Colonic mucosa (tissue), 4 donors: ENCODE measurements at places on chromosomes 3 and 15. TPM values are rescaled to one million over a fixed set of nuclear protein-coding genes. Genes with fewer than 3 reads are reported as not detected.

- peak within 1 kb of the TSS; percentile 75 for H3K4me3 ChIP-seq
- no peaks in the 10 kb centered on the region for H3K4me1 ChIP-seq
- H3K27ac ChIP-seq, result peak within 1 kb of the TSS; percentile 78
- DNase-seq, result peak; percentile 92
Observed at GRCh38 chr3:183252973-183253527, at the start of gene B3GNT5. Gene B3GNT5 (plus strand): TSS chr3:183253253. CDS start chr3:183269799, 16,546 bp downstream.

The SOX2 gene
- total RNA-seq, result 0.35 TPM

- no peaks in the 10 kb centered on the region for H3K36me3 ChIP-seq
- H3K4me3 ChIP-seq, result no peak overlapping the region
- no peak overlapping the region for H3K27ac ChIP-seq
- no peaks in the 10 kb centered on the region for H3K27me3 ChIP-seq
Observed at GRCh38 chr3:98903099-98903498, 1.6 kb upstream of the DCBLD2 start.

The SLC12A8 gene
- total RNA-seq, result 20.7 TPM

DNA sequence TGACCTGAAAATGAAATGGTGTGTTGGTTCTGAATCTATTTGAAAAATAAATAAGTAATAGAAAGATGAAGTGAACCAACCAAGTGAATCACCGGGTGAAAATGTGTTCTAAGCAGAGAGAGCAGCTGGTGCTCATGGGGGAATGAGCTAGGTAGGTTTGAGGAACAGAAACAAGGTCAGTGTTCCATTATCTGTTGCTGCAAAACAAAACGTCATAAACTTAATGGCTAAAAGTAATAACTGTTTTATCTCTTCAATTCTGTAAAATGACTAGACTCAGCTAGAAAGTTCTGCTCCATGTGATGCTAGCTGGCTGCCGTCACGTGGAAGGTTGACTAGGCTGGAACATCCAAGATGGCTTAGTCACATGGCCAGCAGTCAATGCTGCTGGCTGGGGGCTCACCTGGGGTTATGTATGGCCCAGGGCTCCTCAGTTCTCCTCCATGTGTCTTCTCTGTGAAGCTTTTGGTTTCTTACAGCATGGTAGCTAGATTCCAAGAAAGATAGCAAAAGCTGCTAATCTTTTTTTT is 13.3 kb upstream of the SH3BP5 start:
- H3K27ac ChIP-seq, result no peak overlapping the region
- no peaks in the 10 kb centered on the region for H3K27me3 ChIP-seq
- no peaks in the 10 kb centered on the region for H3K4me1 ChIP-seq
- H3K4me3 ChIP-seq, result no peak overlapping the region
- no peak for DNase-seq
- no peaks in the 10 kb centered on the region for H3K36me3 ChIP-seq

The EPB42 gene
- total RNA-seq, result not detected

GRCh38 chr3:50853936-50854335 is 179.2 kb downstream of the DOCK3 start:
- H3K27ac ChIP-seq, result no peak overlapping the region
- DNase-seq, result no peak

The ATP13A5 gene
- 0.05 TPM for total RNA-seq

DNA sequence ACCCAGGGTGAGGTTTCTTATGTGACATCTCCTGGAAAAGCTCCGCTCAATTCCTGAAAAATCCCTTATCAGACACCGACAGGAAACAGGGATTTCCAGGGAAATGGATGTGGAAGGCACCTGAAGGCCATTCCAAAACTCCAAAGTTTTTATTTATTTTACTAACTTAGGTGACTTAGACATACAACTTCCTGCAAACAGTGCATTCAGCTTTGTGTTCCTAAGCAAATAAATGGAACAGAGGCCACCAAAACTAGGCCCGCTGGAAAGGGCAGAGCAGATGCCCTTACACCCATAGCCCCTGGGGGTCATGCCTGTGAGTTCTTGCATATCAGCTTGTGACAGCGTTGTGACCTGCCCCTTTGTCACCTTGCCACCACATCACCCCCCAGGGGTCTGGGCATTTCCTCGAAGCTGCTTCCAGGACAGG is 239.4 kb downstream of the XXYLT1 start:
- no peaks in the 10 kb centered on the region for H3K4me1 ChIP-seq
- no peak overlapping the region for H3K4me3 ChIP-seq
- DNase-seq, result no peak
- no peaks in the 10 kb centered on the region for H3K27me3 ChIP-seq
- H3K36me3 ChIP-seq, result no peaks in the 10 kb centered on the region

The TMCO5A gene
- not detected for total RNA-seq

The P2RY1 gene
- total RNA-seq, result 27.8 TPM

The SLCO2A1 gene
- 26.3 TPM for total RNA-seq

DNA sequence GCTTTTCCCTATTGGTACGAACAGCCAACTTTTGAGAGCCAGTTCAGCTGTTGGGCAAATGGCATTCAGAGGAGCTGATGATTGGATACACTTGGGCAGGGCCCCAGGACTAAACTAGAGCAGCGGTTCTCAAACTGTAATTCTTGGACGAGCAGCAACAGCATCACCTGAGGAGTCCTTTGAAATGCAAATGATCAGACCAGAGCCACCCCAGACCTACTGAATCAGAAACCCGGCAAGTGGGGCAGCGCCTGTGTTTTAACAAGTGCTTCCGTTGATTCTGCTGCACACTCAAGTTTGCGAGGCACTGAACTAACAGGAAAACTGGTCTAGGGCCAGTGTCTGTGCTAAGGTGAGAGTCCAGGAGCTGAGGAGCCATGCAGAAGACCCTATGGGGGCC is 239.7 kb downstream of the UACA start:
- no peak for DNase-seq
- H3K4me1 ChIP-seq, result peaks cover 18% of the 10 kb centered on the region
- H3K27ac ChIP-seq, result no peak overlapping the region
- no peaks in the 10 kb centered on the region for H3K27me3 ChIP-seq
- H3K4me3 ChIP-seq, result no peak overlapping the region

DNA sequence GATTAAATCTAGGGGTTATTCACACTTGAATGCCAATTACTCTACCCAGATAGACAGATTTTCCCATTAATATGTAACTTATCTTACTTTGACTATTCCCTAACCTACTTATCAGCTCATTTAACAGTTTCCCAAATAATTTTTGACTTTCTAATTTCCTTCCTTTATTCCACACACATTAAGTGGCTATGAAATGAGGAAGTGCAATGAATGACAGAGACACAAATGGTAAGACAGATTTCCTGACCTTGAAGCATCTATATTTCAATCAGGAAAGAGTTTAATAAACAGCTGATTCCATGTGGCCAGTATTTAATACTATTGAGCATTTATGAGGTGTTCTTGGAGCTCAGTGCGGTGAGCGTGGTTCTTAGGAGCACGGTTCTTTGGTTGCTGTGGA is 78.8 kb downstream of the SLC7A14 start:
- no peak for DNase-seq
- H3K4me3 ChIP-seq, result no peak overlapping the region
- no peaks in the 10 kb centered on the region for H3K27me3 ChIP-seq
- H3K36me3 ChIP-seq, result no peaks in the 10 kb centered on the region
- H3K27ac ChIP-seq, result no peak overlapping the region
- H3K4me1 ChIP-seq, result no peaks in the 10 kb centered on the region

DNA sequence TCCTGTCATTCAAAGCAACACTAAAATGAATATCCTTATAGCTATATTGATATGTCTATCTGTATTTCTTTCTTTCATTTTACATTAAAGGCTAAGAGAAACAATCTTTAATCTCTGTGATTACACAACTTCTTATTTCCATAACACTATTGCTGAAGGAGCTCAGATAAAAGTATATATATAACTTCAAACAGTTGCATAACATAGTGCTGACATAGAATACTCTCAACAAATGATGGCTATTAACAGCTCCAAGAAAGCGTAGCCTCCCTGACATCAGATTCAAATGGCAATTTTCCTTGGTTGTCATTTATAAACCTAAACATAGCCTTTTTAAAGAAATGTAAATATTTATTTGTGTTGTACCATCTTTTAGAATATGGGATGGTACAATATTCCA is 116.6 kb upstream of the PTPRG start:
- no peak overlapping the region for H3K4me3 ChIP-seq
- no peaks in the 10 kb centered on the region for H3K27me3 ChIP-seq
- H3K36me3 ChIP-seq, result no peaks in the 10 kb centered on the region

DNA sequence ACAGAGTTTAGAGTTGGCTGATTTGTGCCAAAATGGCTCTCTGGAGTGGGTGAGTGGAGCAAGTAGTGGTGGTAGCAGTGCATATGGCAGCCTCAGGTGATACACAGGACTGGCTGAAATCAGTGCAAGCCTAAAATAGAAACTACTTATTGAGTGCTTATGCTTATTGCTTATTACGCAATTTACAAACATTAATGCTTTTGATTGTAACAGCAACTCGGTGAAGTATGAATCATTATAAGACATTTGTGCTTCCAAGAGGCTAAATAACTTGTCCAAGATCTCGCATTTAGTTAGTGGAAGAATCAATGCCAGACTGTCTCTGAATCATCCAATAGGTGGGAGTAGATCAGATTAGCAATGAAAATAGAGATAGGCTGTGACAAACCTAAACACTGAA is 353.8 kb downstream of the NAALADL2 start:
- H3K27me3 ChIP-seq, result no peaks in the 10 kb centered on the region
- no peak overlapping the region for H3K27ac ChIP-seq
- no peaks in the 10 kb centered on the region for H3K4me1 ChIP-seq
- no peak overlapping the region for H3K4me3 ChIP-seq

DNA sequence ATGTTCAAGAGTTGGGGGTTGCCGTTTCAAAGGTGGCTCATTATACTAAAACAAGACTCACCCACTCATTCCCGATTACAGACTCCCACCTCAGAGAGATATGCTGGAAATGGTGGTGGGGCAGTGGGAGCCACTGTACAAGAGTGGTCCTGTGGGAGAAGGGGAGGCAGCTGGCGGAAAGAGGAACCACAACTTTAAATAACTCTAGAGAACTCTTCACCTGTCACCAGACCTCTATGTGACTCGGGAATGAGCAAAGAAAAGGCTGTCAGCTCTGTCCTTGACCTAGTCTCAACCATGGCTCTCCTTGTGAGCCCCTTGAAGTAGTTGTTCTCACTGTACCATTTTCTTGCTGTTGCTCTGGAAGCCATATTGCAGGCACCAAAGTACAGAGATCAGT is 293.8 kb downstream of the CHST2 start:
- no peak for DNase-seq
- H3K27me3 ChIP-seq, result no peaks in the 10 kb centered on the region
- H3K27ac ChIP-seq, result no peak overlapping the region
- no peak overlapping the region for H3K4me3 ChIP-seq
- no peaks in the 10 kb centered on the region for H3K36me3 ChIP-seq

DNA sequence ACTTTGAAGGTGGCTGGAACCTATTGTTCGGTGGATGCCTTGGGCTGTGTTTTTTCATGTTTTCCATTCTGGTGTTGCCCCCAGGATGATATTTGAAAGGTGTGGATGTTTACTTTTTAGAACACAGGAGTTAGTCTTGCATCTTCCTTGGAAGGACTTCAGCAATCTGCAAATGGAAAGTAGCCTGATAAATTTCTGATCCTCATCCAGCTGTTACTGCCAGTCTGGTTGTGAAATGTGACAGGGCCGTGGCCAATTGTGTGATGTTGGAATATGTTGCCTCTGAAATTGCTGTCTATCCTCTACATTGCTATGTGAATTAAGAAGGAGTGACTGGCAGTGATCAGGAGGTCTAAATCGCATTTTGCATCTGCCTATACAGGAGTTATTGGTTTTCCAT is 382.5 kb upstream of the C2CD4B start:
- no peak overlapping the region for H3K4me3 ChIP-seq
- no peaks in the 10 kb centered on the region for H3K36me3 ChIP-seq

The CGNL1 gene
- total RNA-seq, result 3.9 TPM

GRCh38 chr15:73906346-73907034 is 19.8 kb upstream of the LOXL1 start:
- H3K36me3 ChIP-seq, result no peaks in the 10 kb centered on the region
- no peak overlapping the region for H3K4me3 ChIP-seq
- H3K4me1 ChIP-seq, result no peaks in the 10 kb centered on the region
- DNase-seq, result no peak
- no peaks in the 10 kb centered on the region for H3K27me3 ChIP-seq

The TRPM1 gene
- total RNA-seq, result not detected

- DNase-seq, result no peak
- no peak overlapping the region for H3K4me3 ChIP-seq
- no peak overlapping the region for H3K27ac ChIP-seq
- H3K27me3 ChIP-seq, result no peaks in the 10 kb centered on the region
Observed at GRCh38 chr3:172256101-172256734, 192.0 kb downstream of the GHSR start.

The ERC2 gene
- 0.30 TPM for total RNA-seq

GRCh38 chr15:29424118-29424517 is 154.5 kb upstream of the NSMCE3 start:
- no peaks in the 10 kb centered on the region for H3K36me3 ChIP-seq
- no peak for DNase-seq
- no peak overlapping the region for H3K4me3 ChIP-seq
